ENCODE measurements at places on chromosomes 11 and 22.

- no peak for DNase-seq
These were observed 848 bp downstream of the HEPN1 start for GRCh38 chr11:124919898-124920297.

DNA sequence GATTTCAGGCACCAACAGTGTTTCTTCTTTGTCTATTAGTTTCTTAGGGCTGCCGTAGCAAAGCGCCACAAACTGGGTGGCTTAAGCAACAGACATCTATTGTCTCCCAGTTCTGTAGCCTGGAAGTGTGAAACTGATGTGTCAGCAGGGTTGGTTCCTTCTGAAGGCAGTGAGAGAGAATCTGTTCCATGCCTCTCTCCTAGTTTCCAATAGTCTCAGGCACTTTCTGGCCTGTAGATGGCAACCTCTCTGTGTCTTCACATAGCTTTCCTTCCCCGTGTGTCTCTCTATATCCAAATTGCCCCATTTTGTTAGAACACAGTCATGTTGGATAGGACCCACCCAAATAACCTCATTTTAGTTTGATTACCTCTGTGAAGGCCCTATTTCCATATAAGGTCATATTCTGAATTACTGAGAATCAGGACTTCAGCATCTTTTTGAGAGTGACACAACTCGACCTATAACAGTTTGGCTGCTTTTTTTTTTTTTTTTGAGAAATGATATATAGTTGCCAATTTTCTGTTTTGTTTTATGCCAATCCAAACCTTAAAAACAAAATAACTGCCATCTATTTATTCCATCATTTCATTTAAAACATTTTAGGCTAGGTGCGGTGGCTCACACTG is 108.2 kb downstream of the SLC36A4 start:
- DNase-seq: no peak

- no peak for DNase-seq
These were observed 38.0 kb upstream of the TEF start for GRCh38 chr22:41343717-41344116.

GRCh38 chr22:24517446-24517845 is 22.3 kb downstream of the UPB1 start:
- no peak for DNase-seq

DNA sequence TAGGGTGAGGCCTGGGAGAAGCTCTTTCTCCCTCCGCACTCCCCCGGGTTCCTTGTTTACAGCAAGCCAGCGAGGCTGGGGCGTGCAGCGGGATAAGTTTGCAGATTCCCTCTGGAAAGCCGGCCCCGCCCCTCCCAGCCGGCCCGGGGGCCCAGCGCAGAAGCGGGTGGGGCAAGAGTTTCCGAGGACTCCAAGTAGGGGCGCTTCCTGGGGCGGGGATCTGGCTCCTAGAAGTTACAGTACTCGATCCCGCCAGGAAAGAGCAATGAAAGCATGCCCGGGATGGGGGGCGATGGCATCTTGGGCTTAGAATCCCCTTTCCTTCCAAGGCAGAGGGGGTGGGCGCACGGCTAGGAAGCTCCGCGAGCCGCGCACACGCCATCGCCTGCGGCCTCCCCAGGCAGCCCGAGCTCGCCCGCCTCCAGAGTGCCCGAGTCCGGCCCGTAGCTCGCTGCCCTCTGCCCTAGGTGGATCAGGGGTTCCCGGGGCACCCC is 385 bp downstream of the TST start:
- DNase-seq: no peak

DNA sequence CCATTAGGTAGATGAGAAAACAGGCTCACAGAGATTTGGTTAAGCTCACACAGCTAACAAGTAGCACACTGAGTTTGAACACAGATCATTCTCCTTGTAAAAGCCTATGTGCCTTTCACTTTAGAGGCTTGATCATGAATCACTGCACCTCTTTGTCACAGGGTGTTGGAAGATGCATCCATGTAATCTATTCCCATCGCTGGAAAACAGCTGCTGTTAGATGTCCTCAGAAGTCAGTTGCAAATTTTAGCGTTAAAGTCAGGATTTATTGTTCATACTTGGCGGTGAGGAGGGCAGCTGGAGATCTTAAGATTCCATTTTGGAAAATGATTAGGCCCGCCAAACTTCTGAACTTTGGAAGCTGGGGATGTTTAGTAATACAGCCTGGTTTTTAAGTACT is 2.6 kb downstream of the CNTF start:
- DNase-seq: no peak

DNA sequence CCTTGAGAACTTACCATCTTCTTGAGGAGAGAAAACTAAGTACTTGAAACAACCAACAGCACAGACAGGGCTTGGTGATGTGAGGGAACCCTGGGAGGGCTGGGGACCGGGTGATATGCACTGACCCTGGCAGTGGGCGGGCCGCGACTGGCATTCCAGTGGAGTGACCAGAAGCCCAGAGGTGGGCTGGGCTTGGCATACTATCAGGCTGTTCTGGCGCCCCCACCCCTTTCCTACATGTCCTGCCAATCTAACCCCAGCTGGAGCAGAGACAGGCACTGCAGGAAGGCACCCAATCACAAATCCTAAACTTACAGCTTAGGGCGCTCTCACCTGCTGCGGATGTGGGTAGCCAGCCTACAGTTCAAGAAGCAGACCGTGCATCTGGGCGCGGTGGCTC is 54.0 kb upstream of the GCAT start:
- DNase-seq: no peak

DNA sequence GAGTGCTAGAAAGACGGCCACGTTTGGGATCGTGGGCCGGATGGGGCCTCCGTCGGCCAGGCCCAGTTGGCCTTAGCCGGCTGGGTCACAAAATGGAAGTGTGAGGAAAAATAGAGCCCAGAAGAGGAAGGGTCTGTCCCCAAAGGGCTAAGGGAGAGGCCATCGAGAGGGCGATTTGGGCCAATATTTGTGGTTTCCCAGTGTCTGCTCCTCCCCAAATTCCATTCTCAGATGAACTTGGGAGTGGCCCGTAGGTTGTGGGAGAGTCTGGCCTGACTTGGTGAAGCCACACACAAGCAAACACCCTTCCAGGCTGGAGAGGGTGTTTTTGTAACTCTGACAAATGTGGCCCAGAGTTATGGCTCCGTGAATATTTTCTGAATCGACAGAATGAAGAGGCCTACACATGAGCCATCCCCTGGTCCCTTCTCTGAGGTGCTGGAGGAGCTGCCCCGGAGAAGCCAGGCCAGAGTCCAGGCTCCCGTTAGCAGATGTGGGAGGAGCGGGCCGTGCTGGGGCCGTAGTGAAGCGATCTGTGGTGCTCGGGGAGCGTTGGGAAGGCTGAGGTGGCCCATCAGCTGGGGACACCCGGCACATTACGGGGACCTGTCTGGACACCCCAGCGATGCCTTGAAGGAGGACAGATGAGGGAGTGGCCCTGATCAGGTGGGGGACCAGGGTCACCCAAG is 73.5 kb upstream of the PPARA start:
- peak; percentile 37 for DNase-seq

DNA sequence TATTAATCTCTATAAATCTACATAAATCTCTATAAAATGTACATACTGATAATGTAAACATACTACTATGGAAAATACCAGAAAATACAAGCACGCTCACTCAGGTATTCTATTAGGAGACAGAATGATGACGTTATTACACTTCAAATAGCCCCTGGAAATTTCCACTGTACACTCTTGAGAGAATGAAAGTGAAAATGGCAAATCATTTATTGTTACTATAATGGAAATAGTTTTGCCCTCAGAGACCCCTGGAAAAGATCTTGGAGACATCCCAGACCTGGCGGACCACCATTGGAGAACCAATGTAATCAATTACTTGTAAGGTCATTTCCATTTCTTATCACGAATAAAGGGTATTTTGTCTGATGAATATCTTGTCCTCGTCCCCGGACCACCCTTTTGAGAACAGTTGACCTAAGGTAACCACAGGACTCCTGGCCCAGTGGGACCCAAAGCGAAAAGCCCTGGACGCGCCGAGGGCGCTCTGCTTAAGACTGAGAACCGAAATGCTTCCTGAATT is 509 bp upstream of the PRRG4 start:
- no peak for DNase-seq

DNA sequence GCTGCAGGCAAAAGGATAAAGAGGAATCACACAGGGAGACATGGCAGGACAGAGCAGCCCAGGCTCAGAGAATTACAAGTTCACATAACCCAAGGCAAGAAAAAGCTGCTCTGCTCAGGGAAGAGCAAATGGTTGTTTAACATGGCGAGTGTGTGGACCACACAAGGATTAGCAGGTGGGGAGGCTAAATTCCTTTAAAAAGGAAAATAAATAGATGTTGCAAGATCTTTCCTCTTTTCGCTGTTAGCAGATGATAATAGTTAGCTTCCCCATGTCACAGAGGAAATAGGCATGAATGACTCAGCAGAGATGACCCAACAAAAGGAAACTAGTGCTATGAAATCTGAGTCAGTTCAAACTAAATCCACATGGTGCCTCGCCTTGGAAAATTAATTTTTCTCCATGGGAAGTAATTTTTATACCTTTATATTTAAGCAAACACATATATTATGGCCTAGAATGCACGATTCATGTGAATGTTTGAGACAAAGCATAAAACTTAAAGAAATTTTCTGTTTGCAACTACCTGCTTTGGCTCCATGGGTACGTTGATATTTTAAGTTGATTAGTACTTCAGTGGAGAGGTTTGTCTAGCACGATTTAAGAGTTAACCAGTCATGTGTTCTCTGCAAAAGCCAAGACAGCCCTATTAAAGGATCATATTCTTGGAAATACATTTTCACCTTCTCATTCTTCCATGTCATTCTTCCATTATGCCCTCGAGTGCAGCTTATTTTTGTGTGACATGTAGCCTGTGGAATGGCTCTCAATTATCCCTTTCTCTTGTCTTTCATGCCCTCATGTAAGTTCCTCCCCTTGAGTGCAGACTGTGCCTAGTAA is 38.5 kb upstream of the FJX1 start:
- DNase-seq: no peak

- no peak for DNase-seq
These were observed 15.4 kb downstream of the CARD10 start for GRCh38 chr22:37503850-37504249.

DNA sequence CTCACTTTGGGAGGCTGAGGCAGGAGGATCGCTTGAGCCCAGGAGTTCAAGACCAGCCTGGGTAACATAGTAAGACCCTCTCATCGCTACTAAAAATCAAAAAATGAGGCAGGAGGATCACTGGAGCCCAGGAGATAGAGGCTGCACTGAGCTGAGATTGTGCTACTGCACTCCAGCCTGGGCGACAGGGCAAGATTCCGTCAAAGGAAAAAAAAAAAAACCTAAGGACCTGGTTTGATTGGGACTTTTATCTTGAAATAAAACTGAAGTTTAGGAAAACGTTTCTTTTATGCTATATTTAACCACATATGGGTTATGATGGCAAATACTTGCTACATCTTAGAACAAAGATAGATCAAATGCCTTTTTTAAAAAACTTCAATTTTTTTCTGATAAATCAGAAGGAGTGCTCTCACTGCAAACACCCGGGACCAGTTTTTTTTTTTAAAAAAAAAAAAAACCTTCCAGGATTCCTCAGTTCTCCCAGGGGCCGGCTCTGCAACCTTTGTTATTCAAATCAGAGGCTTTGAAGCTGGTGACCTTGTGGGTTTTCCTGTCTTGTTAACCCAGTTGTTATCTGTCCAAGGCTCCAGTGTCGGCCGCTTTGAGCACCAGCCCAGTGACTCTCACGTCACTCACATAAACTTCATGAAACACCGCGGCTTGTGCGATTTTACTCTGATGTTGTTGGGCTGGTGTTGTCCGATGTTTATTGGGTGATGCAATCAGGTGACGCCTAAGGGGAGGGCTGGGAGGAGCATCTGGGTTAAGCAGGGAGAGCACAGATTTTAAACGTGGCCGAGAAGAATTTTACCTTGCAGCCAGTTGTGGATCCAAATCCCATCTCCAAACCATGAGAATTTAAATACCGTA is 24.7 kb upstream of the SLC22A12 start:
- DNase-seq: peak; percentile 64

GRCh38 chr11:109946322-109946846 is 146.8 kb upstream of the ZC3H12C start:
- DNase-seq: peak; percentile 79

DNA sequence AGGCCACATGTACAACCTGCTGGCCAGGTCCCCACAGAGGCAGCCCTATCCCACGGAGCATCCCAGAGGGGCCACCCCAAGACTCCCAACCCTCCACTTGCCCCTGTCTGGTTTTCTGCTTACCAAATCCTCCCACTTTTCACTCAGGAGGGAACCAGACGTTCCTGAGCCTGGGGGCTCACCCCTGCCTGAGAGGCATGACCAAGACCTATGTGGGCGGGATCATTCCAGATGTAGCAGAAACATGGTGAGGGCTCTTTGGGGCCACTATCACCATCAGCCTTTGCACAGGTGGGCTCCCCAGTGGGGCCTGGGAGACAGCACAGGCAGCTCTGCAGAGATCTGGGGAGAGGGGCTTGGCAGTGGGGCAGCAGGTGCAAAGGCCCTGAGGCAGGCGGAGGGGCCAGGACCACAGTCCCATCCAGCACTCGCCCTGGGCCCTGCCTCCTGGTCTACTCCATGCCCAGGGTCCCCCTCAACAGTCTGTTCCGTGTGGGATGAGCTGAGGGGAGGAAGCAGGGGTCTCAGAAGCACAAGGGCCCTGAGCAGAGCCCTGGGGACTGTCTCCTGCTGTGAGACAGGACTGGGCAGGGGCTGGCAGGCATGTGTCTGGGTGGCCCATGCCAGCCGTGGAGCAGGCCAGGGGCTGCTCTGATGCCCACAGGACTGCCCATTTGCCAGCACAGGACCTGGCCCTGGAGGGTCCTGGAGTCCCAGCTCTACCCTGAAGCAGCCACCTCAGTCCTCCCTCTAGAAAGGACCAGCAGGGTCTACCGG is 9.4 kb downstream of the PIM3 start:
- DNase-seq: peak; percentile 45

- DNase-seq: no peak
These were observed at the start of gene OR51I2 for GRCh38 chr11:5449023-5449422. Gene OR51I2 (plus strand): TSS chr11:5449323. CDS start chr11:5453489, 4,166 bp downstream.

- no peak for DNase-seq
These were observed 734 bp downstream of the ZNF280B start for GRCh38 chr22:22507743-22508273.

- DNase-seq: peak; percentile 63
These were observed 7.0 kb downstream of the C11orf86 start for GRCh38 chr11:66981976-66982578.

GRCh38 chr11:122422682-122423081 is 232.8 kb upstream of the UBASH3B start:
- no peak for DNase-seq

DNA sequence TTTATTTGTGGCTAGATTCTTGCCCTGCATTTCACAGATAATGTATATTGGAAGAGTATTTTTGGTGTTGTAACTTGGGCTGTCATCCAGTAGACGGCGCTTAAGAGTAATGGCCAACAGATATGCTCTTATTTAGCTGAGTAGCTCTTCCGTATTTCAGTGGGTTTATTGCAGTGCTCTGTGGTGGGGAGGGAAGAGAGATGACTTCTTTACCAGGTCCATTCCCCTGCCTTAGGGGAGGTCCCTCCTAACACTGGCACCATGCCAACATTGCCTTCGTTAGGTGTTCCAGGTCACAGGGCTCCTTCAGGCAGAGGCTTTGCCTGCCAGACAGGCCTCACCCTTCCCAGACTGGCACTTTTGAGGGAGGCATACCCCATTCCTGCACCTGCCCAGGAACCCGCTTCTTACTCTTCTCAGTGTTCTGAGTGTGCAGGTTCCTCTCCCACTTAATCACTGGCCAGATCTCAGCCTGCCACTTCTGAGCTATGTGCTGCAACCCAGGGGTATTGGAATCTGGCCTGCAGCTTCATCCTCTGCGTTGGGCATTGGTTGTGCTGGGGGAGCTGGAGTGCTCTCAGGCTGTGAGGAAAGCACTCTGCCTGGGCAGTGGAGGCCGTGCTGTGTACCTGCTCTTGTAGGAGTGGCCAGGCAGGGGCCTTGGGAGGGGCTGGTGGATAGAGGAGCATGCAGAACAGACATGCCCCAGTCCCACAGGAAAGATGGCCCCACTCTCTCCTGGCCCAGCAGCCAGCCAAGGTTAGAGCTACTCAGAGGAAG is 29.4 kb upstream of the SLN start:
- no peak for DNase-seq
